Breast epithelium (tissue), 4 donors: ENCODE measurements at places on chromosomes 5 and 9. TPM values are rescaled to one million over a fixed set of nuclear protein-coding genes. Genes with fewer than 3 reads are reported as not detected.

DNA sequence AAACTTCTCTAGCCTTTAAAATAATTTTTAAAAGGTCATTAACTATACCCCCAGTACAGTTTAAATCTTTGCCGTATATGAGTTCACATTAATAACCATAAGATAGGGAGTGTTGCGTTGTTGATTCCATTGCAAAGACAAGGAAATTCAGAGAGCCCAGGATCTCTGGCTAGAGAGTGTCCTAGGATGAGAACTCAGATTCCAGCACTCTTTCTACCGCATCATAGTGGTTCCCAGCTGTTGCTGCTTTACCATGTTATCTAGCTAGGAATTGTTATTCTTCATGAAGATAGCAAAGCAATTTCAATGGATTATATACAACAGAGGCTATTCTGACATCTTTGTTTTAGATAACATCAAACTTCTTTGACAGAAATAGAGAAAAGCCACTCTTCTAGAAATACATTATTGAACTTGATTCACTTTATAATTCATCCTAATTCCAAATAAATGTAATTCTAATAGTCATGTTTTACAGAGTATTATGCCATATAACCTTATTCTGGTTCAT, 78.4 kb upstream of the IL7R start:
- DNase-seq = no peak

DNA sequence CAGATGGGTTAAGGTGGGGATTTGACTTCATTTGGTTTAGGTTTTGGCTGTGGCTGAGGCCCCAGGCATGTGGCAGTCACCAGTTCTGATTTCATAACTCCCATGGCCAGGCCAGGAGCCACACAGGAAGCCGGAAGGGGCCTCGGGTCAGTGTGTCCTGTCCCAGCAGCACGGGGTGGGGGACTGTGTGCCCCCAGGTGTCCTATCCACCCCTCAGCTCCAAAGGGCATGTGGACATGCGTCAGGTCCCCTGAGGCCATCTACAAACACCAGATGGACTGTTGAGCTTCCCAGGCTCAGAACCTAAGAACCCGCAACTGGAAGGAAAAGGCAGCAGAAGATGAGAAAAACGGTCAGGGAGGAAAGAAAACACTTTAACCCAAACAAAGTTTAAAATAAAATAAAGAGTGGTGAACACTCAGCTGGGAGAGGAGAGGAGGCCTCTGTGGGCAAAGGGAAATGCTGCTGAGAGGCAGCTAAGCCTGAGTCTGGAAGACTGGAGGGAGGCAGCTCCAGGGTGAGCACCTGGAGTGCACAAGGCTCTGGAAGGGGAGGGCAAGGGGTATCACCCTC, 260.8 kb downstream of the AUH start:
- no peak for DNase-seq

DNA sequence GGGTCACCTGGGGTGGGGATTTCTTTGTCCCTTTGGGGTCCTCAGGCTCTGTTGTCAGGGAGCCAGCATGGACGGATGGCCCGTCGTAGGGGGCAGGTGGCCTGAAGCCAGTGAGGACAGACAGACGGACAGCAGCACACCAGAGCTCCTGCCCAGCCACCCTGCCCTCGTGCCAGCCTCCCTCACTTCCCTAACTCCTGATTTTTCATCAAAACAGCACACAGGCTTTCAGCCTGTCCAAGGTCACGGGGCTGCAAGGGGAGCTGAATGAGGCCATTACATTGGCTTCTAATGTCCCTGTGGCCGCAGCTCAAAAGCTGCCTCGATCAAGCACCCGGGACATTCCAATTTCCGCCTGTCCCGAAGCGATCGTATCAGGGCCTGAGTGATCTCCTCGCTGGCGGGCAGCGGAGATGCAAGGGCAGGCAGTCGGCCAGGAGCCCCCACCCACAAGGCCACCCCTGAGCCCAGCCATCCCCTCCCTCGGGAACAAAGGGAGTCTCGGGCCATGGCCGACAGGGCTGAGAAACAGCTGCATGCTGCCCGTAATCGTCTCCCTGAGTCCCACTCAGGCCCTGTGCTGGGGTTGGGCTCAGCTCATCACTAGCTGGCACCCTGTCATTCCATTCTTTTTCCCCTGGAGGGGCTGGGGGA, 50.5 kb upstream of the RNU6ATAC start:
- no peak for DNase-seq

The PLCXD3 gene
- 2.0 TPM for total RNA-seq

GRCh38 chr5:5374009-5374715, 48.3 kb upstream of the ICE1 start:
- DNase-seq = no peak

DNA sequence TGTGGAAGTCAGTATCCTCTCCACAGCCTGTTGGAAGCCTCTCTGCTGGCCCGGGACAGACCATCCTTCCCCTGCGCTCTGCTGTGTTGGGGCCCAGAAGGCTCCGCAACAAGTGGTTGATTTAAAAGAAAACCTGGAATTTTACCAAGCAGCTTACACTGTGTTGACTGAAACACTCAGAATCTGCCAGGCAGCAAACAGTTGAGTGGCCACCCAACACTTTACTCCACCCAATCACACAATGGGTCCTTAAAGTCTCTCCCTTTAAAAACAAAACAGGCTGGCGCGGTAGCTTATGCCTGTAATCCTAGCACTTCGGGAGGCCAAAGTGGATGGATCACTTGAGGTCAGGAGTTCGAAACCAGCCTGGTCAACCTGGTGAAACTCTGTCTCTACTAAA, 28.0 kb upstream of the DMRT3 start:
- DNase-seq = no peak

- DNase-seq = peak; percentile 77
Measured at GRCh38 chr9:130962418-130963316, 23.6 kb upstream of the FIBCD1 start.

The CPEB4 gene
- 49.9 TPM for total RNA-seq

DNA sequence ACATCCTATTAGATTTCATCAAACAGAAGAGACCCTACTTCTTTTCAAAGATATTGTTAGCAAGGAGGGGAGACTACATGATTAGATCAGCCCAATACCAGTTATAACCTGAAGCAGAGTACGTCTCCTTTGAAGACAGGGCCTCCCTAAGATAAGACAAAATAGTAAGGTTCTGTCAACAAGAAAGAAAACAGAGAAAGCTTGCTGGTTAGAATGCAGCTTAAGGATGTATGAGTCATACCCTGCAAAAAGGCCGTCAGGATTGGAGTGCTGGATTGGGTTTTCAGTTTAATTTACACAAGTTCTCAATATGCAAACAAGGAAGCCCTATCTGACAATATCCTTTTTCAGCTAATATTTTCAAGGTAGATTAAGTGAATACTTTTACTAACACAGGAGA, 1581.2 kb upstream of the WWC1 start:
- DNase-seq = no peak

GRCh38 chr9:136763649-136764035, 676 bp downstream of the LCN15 start:
- no peak for DNase-seq
